HFFc6 (cell line): ENCODE measurements at places on chromosomes 16 and 17.

DNA sequence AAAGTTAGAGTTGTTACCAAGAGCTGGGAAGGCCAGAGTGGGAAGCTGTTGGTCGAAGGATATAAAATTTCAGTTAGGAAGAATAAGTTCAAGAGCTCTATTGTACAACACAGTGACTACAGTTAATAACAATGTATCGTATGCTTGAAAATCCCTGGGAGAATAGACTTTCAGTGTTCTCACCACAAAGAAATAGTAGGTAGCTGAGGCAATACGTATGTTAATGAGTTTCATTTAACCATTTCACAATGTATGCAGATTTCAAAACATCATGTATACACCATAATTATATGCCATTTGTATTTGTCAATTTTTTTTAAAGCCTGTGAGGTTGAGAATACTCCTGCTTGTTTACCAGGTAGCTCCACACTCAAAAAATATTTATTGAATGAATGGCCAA, 41.5 kb upstream of the MYOCD start:
- no peak for DNase-seq

DNA sequence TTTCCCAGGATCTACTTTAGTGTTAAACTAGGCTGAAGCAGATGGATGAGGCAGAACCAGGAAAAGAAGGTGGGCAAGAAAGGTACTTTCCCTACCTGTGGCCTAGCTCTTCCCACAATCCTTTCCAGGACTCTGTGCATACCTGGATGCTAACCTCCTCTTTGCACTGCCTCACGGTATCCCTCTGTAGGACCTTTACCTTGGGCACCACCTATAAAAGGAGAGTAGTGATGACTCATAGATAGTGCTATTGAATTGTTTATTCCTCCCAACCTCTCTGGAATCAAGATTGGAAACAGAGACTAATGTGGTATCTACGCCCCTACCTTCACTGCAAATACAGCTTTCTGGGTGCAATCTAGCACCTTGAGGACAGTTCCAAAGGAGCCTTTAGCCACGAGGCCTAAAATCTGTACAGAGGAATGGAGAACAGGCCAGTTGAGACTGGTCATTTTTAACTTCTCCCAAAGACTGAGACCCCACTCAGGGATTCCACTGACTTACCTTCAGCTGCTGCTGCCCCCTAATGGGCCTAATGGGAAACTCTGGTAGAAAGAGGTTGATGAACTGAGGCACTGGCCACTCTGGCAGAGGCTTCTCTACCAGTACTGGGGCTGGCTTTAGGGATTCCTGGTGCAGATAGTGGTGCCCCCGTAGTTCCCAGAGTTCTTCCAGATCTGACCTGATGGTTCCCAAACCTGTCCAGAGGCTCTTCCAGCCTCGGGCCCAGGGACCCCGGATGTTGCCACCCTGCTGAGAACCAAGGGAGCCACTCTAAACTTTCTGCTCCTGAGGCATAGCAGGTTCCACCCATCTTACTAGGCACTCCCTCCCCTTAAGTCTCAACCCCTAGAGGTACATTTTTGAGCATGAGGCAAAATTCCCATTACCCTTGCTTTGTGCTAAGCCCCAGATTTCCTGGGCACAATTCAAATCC, 781 bp downstream of the RSKR start:
- DNase-seq, result no peak

GRCh38 chr16:6195966-6196365, 1098.4 kb upstream of the EEF2KMT start:
- DNase-seq, result no peak

- DNase-seq, result no peak
Measured at GRCh38 chr17:41499714-41500113, 5.7 kb downstream of the KRT13 start.

GRCh38 chr17:6943406-6943805, 52.4 kb upstream of the ALOX12 start:
- DNase-seq, result no peak

DNA sequence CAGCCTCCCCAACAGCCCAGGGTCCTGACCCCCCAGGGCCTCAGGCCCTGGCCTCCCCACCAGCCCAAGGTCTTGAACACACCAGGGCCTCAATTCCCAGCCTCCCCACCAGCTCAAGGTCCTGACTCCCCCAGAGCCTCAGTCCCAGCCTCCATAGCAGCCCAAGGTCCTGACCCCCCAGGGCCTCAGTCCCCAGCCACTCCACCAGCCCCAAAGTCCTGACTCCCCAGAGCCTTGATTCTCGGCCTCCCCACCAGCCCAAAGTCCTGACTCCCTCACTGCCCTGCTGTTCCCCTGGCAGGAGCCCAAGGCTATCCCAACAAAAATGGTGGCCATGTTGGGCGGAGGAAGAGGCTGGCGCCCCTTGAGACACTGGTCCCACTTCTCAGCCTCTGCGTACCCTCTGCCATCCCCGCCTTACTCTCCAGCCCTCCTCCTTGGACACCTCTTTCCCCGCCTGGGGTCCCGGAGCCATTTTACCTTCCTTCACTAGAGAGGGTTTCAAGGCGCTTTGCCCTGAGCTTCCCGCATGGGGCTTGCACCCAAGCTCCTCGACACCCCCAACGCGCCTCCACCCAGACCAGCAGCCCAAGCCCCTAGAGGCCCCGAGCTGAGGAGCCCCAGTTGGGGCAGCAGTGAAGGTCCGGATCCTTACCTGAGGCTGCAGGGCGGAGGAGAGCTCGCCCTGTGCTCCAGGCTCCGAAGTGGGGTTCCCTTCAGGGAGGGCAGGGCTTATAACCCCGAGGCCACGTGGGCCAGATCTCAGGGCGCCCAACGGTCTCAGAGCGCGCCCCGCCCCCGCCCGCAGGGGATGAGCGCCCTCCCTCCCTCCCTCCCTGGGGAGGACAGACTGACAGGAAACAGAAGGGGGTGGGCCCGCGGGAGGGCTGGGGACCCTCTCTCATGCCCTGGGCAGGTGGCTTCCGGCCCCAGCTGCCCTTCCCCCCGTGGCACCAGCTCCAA, 3.5 kb upstream of the TSPOAP1 start:
- DNase-seq, result no peak

GRCh38 chr17:48439110-48439850, 9.3 kb upstream of the SKAP1 start:
- no peak for DNase-seq

GRCh38 chr16:21190599-21190998, 20.8 kb downstream of the ZP2 start:
- DNase-seq, result peak; percentile 23

DNA sequence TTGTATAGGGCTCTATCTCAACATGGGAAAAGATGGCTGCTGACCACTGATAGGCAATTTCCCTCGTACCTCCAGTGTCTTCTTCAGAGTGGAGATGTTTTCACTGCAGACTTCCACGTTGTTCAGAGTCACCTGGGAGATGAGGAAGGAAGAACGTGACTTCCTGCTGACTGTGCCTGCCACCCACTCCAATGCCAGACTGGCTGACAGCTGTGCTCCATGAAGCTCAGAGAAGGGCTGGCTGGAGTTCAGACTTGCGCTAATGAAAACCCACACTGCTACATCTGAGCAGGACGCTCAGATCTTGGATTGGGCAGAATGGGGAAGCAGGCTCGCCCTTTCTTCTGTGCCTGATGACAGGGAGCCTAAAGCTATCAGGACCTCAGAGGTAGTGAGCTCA, 33.1 kb downstream of the COG4 start:
- no peak for DNase-seq

- DNase-seq, result no peak
Measured at GRCh38 chr16:56640076-56640475, 1.6 kb downstream of the MT1A start.

GRCh38 chr17:34840750-34841149, 120.5 kb downstream of the CCT6B start:
- DNase-seq, result no peak

DNA sequence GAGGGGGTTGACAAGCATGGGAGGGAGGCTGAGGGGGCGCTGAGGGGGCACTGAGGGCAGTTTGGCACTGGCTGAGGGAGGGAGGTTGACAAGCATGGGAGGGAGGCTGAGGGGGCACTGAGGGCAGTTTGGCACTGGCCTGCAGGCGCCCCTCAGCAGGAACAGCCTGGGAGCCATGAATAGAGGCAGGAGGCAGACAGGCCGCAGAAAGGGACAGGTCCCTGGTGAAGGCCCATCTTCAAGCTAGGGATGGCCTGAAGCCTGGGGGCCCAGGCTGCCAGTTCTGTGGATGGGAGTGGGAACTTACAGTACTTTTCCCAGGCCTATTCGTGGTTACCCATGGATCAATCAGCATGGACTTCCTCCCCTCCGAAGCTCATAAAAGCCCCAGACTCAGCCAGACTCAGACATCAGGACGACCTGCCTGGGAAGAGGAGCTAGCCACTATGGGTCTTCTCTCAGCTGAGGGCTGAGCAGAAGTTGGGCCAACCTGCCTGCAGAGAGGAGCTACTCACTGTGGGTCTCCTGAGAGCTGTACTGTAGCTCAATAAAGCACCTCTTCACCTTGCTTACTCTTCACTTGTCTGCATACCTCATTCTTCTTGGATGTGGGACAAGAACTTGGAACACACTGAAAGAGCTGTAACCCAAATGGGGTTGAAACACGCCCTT, 72.8 kb upstream of the BRD7 start:
- no peak for DNase-seq

DNA sequence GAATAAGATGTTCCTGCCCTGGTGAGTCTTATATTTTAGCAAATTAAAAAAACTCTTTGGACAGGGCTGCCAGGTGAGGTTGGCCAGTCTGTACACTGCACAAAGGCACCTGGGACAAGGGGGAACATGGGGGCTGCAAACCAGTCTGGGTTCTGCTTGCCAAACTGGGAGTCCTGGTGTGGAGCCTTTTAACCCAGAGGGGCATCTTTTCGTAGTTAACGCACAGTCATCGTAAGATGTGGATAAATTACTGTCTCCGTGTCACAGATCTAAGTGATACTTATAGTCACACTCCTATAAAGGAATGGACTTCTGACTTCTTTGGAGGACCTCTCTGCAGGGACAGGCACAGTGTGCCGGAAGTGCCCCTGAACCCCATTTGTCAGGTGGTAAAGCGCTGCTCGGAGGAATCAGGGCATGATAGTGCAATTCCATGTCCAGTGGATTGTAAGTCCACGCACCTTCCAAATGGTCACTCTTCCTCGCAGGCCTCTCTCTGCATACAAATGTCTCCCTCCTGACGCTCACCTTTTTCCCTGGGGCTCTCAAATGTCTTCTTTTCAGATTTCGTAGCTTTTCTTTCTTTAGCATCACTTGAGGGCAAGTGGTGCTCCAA, 14.7 kb downstream of the DEXI start:
- DNase-seq, result no peak

GRCh38 chr17:30084788-30085187, 31.8 kb upstream of the NSRP1 start:
- DNase-seq, result no peak

- no peak for DNase-seq
Measured at GRCh38 chr16:30982548-30983288, 2.3 kb upstream of the HSD3B7 start.

- DNase-seq, result no peak
Measured at GRCh38 chr16:14513389-14514107, 116.5 kb downstream of the PARN start.

GRCh38 chr16:3036726-3037315, at the start of gene BICDL2:
BICDL2 (minus strand) TSS chr16:3036944; CDS start chr16:3035496, 1,448 bp downstream.
- no peak for DNase-seq

GRCh38 chr16:12132850-12133440, 156.4 kb downstream of the SNX29 start:
- no peak for DNase-seq

- DNase-seq, result no peak
Measured at GRCh38 chr17:76679239-76679638, 31.5 kb downstream of the MXRA7 start.

- DNase-seq, result peak; percentile 45
Measured at GRCh38 chr17:45316434-45317110, at the start of gene MAP3K14. MAP3K14 (minus strand) TSS chr17:45317020; CDS start chr17:45290745, 26,275 bp downstream.

DNA sequence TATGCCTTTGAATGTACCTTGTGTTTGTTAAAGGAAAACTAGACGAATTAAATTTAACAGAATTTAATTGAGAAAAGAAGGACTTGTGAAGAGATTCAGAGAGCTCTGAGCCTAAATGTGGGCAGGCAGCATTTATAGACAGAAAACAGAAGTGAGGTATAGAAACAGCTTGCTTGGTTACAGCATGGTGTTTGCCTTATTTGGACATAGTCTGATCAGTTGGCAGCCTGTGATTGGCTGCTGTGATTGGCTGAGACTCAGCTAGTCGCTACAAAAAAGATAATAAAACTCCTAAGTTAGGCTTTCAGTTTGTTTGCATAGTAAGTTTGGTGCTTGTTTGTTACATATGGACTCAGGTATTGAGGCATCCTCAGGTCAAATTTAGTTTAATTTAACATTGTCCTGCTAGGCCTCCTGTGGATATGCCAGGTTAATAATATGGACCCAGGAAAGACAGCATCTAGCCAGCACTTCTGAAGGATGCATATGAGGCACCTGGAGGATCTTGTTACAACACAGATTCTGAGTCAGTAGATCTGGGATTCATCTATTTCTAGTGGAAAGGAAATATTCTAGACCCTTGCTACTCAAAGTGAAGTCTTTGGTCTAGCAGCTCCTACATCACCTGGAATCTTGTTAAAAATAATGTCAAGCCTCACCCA, 43.4 kb downstream of the SLFN5 start:
- peak; percentile 2 for DNase-seq

DNA sequence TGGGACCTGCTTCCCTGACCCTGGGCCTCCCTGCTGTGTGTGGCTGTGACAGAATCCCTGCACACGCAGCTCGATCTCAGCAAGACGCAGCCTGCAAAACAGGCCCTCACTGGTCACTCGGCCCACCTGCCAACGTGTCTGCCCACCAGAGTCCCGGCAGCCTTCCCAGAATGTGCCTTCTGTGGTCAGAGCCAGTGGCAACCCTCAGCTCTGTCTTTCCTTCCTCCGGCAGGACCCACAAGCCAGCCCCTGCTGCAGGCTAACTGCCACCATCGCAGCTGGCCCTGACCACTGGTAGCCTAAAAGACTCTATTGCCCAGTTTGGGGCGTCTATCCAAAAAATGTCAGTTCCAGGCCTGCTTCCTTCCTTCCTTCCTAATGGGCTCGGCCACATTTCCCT, 83.2 kb downstream of the LITAF start:
- no peak for DNase-seq

DNA sequence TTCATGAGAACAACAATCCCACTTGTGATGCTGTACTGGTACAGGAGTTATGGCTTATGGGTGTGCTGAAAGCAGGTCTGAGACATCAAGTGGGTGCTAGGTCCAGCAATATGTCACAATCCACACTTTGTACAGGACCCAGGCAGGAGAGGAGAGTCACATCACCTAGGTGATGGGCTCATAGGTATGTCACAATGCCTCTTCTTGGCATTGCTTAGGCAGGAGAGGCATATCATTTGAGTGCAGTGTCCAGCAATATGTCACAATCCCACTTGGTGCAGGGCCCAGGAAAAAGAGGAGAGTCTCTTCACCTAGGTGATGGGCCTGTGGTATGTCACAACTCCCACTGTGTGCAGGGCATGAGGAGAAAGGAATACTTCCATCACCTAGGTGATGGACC, 2110.0 kb downstream of the TP53TG3F start:
- DNase-seq, result no peak
